Epithelial cell of prostate (primary cell): ENCODE measurements at places on chromosomes 3 and 15.

GRCh38 chr3:122679085-122679881, 1.4 kb upstream of the PARP14 start:
- no peak for DNase-seq

DNA sequence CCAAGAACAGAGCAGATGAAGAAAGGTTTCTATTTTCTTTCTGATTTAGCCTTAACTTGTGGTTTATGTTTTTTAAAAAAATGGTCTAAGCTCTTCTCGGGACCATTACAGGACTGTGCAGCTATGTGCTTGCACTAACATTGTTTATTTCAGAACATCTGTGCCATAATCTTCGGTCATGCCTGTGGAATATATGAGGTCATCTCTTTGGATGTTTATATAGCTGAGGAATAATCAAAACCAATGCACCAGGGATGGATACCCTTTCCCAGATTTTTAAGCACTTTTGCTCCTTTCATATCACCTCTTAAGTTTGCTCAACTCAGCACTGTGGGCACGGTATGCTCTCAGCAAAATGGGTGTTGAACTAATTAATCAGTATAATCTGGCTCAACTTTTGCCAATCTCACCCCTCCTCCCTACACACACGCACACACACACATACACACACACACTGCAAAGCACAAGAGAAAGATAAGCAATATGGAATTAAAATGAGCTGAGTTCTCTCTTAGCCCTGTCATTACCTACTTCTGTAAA, 268.5 kb upstream of the TMC3 start:
- no peak for DNase-seq

- DNase-seq: no peak
Measured at GRCh38 chr3:128381609-128382008, 85.1 kb downstream of the DNAJB8 start.

DNA sequence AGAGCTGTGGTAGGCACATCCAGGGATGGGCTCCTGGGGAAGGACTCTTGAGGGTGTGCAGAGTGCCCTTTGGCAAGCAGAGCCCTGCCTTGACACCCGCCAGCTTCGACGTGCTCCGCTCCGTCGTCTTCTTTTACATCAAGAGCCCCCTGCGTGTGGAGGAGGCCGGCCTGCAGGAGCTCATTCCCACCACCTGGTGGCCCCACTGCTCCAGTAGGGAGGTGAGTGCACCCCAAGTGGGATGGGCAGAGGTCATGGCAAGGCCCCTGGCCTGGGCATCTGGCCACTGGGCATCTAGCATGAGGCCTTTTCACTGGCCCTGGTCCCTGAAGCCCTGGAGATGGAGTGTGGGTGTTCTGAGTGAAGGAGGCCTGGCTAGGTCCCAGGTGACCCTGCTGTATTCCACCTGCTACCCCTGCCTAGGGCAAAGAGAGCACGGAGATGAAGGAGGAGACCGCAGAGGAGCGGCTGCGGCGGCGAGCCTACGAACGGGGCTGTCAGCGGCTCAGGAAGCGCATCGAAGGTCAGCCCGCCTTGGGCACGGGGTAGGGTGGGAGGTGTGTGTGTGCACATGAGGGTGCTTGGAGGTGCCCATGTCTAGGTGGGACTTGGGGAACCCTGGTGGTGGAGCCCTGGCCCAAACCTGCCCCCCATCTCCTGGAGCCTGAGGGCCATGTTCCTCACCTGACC, 12.2 kb downstream of the RNF123 start:
- no peak for DNase-seq

DNA sequence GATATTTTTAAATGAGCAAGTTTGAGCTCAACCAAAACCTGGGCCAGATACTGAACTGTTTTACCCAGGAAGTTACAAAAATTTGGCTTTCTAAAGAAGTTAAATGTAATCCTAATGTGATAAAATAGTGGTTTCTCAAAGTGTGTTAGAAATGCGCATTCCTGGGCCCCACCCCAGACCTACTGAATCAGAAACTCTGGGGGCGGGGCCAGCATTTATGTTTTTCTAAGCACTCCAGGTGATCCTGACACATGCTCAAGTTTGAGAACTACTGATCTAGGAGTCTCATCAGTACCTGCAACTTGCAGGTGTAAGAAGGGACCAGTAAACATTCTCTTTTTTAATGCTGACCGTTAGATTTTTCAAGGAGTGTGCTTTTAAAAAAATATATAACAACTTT, 190.6 kb downstream of the VPS13C start:
- no peak for DNase-seq

DNA sequence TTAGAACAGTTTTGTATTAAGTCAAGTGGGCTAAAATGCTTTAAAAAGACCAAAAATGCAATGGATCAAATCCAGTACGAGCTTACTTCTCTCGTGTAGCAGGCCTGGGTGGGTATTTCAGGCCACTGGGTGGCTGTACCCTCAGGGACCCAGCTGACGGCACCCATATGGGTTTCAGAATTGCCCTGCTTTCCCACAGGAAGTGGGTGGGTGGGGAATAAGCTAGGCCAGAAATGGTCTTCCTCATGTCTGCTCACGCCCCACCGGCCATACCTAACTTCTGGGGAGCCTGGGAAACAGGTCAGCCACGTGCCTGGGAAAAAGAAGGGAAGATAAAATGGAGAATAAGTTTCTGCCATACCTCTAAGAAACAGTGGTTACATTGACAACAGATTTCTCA, 20.3 kb downstream of the GPR160 start:
- DNase-seq: no peak

DNA sequence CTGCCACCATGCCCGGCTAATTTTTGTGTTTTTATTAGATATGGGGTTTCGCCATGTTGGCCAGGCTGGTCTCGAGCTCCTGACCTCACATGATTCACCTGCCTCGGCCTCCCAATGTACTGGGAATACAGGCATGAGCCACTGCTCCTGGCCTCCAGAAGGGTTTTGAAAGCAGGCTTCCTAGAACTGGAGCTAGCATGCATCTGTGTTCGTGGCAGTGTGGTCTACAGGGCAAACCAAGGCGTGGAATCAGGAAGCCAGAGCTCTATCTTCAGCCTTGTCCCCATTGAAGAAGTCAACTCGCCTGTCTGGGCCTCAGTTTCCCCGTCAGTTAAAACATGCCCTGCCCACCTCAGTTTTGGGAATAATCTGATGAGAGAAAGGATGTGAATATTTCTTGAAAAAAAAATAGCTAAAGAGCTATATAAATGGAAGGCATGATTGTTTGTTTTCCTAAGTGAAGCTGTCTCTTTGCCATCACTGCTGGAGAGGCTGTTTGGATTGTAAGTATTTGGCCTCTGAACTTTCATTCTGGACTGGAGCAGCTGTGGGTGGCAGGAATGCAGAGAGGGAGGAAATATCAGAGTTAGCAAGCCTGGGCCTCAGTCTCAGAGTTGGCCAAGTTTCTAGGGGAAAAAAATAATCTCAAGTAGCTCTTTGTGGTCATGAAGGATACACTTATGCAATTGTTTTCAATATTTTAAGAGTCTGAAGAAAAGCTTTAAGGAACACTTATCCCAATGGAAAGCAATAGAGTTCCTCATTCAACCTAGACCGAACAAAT, 36.5 kb upstream of the UACA start:
- no peak for DNase-seq

DNA sequence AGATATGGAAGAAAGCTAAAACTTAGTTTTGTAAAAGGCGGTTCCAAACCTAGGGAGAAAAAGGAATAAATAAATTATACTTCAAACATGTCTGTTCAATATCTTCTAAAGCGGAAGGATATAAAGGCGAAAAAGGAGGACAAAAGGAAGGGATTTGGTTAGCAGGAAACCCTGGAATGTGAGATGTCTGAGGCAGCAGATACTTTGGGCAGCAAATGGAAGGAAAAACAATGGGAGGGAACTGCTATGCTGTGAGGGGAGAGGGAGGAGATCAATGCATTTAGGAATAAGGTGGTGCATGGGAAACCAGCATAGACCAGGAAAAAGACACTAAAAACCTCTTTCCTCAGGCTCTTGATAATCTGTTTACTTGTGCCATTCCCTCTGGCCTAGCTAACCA, 120.8 kb downstream of the DNAH12 start:
- DNase-seq: no peak

DNA sequence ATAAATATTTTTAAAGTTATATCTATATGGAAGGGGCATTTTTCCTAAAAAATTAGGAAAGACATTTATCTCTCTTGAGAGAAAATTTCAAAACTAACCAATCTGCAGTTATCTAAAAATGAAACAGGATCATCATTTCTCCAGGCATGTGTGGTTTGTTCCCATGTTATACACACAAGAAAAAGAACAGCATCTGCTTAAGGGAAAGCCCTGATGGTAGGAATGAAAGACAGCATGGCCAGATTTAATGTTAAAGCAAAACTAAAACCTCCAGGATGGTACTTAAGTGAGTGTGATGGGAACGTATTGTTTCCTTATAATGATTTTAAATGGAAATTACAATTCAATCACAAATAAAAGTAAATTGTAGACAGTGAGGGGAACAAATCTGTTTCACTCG, 46.2 kb upstream of the GYG1 start:
- no peak for DNase-seq

DNA sequence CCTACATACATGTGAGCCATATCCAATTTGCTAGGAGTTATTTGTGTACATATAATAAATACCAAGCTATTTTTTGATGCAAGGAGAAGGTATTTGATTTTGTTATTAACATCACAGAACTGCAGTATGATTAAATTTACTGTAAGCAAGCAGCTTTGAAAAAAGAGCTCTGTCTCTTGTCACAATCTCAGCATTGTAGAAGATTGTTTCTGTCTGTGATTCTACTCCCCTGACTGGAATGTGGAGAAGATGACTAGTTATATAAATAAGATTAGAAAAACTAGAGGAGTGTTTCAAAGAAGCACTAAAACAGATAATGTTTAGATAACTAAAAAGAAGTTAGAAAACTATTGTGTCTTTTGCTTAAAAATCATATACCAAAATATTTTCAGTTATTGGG, 17.1 kb upstream of the DCBLD2 start:
- DNase-seq: no peak

DNA sequence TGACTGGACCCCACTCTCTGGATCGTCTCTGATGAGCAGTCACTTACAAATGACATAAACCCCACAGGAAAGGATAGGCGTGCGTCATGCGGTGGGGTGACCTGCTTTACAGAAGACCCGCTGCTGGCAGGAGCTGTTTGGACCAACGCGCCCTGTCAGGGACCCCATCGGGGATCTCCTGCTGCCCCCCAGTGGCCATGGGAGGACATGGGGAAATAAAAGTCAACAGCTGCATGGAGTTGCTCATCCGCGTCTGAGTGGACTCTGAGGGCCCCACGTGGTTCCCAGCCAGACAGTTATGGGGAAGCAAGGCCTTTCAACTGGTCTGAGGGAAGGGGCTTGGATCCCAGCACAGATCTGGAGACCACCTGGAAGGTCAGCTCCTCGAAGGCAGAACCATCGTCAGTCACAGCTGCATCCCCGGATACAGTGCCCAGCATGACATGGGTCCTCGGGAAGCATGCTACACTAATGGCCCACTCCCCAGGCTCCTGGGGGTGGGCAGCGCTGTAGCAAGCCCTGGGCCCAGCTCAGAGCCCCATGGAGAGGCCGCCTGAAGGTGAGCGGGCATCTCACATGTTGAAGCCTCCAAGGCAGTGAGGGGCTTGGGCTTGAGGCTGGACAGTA, 32.1 kb downstream of the PTH1R start:
- DNase-seq: no peak

DNA sequence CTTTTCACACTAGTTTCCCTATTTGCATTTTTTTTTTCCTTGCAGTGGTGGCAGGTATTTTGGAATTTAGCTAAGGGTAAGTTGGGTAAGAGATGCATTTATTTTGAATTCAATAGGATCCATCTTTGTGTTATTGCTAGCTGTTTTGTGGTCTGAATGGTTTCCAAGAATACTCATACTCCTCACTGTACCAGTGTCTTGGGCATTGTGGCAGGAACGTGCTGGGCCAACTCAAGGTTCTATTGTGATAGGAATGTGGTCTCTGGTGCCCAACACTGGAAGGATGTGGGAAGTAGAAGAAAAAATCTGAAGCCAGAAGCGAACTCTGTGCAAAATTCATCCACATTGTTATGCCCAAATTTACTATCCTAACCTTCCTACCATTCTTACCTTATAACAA, 135.6 kb downstream of the RBMS3 start:
- DNase-seq: no peak

DNA sequence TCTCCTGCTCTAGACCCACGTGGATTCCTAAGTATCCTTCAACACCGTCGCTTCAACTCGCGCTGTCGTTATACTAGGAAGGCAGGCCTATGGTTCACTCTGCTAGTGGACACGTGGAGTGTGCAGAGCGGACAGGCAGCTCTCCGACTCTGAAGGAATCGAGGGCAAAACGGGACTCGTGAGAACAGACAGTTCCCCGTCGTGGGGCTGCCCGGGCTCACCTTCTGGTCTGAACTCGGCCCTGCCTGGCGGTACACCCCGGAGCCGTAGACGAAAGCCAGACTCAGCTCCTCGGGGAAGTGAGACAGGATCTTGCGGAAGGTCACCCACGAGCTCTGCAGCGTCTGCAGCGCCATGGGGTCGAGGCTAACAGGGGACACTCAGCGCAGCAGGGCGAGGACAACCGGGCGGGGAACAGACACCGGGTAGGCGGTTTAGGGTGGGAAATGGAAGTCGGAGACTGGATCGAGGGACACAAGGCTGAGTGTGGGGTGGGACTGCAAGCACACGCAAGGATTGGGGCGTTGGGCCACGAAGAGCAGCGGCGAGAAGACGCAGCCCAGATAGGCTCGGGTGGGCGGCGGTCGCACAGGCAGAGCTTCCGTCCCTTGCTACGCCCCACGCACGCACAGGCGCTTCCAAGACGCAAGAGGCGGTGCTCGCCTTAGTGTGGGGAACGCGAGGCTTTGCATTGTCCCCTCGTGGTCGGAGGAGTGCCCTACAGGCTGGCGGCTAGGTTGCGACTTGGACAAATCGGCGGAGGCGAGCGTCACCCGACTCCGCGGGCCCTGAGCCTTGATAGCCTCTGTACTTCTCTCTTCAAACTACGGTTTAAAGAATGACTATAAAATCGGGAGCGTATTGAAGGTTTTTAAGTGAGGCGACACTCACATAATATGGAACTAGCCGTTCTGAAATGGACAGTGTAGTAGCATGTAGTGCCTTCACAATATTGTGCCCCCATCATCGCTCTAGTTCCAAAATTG, at the start of gene TAMM41:
TSS of gene TAMM41 (minus strand) at position 605 of the 986 bp plus-strand sequence. CDS start at position 356, 249 bp downstream.
- DNase-seq: peak; percentile 33
